ENCODE measurements at places on chromosomes 5 and 9.

- DNase-seq: no peak
These were observed 72.6 kb upstream of the GALNT10 start for GRCh38 chr5:154117930-154118329.

- no peak for DNase-seq
These were observed 54.5 kb upstream of the DEPDC1B start for GRCh38 chr5:60754495-60754894.

GRCh38 chr9:33446240-33446945 lies 1.0 kb downstream of the AQP3 start:
- DNase-seq: peak; percentile 84

DNA sequence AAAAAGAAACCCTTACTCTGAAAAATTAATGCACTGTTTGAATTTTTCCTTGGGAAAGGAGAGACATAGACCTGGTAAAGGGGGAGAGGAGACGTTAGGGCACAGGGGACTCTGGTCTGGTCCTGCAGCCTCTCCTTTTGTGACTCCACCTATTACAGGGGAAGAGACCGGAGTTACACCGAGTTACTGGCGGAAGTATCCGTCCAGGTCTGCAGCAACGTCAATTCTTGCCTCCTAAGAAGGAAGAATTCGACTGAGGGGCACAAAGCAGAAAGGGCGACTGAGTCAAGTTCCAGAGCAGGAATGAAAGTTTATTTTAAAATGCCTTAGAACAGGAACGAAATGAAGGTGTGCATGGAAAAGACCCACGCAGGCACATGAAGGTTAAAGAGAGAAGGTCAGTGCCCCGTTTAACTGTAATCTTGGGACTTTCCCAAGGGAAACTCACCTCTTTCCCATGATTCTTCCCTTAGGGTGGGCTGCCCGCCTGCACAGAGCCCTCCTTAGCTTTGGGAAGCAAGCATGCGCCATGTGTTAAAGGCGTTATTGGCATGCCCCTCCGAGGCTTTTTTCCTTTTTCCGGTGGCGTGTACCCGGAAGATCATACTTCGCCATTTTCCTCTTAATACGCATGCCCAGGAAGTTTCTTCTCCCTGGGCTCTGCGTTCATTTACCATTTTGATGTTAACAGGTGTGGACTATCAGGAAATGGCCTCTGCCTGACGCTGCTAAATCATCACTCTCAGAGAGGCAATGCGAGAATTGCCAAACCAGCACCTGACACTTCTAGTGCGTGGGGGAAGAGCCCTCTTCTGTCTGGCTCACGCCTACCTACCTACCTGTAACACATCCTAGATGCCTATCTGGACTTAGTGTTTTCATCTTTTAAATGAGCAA lies 409.6 kb upstream of the PAPPA start:
- DNase-seq: no peak

- no peak for DNase-seq
These were observed 38.1 kb upstream of the SMARCA2 start for GRCh38 chr9:1977026-1977425.

DNA sequence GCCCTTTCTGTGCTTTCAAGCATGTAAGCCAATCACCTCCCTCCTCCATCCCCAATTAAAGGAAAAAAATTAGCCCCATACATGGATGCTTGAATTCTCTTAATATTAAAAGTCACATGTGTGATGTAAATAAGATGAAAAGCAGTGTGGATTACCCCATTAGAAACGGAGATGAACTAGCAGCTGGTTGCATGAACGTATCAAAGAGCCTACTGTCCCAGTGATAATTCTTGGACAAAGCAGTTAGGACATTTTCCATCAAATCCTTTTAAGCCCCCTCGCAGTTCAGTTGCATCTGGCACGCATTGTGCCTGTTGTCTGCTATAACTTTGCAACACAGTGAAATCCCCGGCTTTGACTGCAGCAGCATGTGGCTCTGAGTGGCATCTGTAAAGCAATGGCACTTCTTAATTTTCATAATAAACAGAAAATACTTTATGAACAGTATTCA lies 285.6 kb downstream of the FBXL7 start:
- DNase-seq: no peak

DNA sequence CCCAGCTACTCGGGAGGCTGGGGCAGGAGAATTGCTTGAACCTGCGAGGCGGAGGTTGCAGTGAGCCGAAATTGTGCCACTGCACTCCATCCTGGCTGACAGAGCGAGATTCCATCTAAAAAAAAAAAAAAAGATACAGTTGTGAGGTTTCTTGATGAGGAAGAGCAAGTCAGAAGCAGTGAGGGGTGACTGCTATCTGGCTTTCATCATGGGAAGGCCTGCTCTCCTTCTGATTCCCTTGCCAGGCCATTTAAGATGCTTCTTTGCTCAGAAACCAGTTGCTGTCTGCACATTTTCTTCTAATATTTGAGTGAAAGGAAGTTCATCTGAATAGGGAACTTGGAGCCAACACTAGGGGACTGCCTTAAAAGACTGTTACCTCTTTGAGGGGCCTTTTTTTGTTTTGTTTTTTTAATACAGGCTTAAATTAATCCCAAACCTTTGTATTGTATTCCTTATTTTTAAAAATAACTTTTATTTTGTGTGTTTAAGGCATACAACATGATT lies 201.9 kb downstream of the ARHGAP26 start:
- no peak for DNase-seq

DNA sequence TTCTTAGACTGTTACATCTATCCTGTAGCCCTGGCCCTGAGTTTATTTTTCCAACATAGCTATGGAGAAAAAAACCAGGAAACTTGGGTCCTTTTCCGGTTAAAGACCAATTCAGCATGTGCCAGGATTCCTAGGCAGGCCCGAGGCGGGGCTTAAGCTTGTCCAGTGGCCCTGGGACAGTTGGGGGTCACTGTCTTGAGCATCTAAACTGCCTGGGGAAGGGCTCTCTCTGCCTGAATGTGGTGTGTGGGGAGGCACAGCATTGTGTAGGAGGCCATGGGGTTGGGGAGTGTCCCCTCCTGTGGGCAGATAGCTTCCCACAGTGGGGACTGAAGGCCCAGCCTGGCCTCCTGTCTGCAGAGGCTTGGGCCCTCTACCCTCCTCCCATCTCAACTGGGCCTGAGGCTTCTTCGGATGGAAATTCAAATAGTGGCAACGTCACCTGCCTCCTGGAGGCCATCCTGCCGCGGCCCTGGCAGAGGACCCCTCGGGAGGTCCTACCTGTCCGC lies 88.8 kb downstream of the PHF2 start:
- no peak for DNase-seq

DNA sequence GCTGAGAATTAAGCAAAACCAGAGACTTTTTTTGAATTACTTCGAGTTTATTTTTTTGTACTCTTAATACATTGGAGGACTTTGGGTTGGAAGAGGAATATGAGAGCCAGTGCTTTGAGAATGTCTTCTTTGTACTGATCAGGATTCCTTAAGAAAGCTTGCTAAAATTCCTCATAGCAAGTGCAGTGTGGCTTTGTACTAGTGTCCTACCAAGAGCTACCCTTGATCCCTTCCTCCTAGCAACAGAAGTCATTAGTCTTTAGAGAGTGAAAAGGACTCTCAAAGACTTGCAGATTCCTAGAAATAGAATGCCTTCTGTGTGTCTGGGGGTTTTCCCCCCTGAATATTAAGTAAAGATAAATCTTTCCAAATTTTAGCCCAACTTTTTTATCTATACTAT lies 276.1 kb downstream of the ARHGAP26 start:
- no peak for DNase-seq

- DNase-seq: no peak
These were observed 691 bp downstream of the DMXL1 start for GRCh38 chr5:119071561-119071995.

GRCh38 chr9:128115187-128116103 lies 12.1 kb downstream of the PTGES2 start:
- no peak for DNase-seq

Measured in CD4-positive, alpha-beta memory T cell (primary cell).